ENCODE measurements at places on chromosomes 4 and X. TPM values are rescaled to one million over a fixed set of nuclear protein-coding genes. Genes with fewer than 3 reads are reported as not detected.

Gene SMIM10L2A
- 1.6 TPM for polyA plus RNA-seq

Gene FGG
- 4.0 TPM for polyA plus RNA-seq

Gene ZNF157
- polyA plus RNA-seq = 0.14 TPM

Gene C4orf50
- polyA plus RNA-seq = 0.23 TPM

Gene MAGEE2
- polyA plus RNA-seq = 0.14 TPM

Gene KLHL4
- 0.21 TPM for polyA plus RNA-seq

Gene FRMPD3
- polyA plus RNA-seq = 0.19 TPM

Gene COX7B2
- polyA plus RNA-seq = not detected

Gene KIT
- 1.8 TPM for polyA plus RNA-seq

Gene SPIN2B
- 8.7 TPM for polyA plus RNA-seq

Gene OTOP1
- polyA plus RNA-seq = not detected

Gene POU4F2
- not detected for polyA plus RNA-seq

Gene CLDN22
- not detected for polyA plus RNA-seq

Gene DRD5
- polyA plus RNA-seq = not detected

Gene HDX
- polyA plus RNA-seq = 0.68 TPM

Gene FMR1NB
- polyA plus RNA-seq = not detected

Gene GYG2
- polyA plus RNA-seq = 6.0 TPM

Gene SUPT20HL1
- not detected for polyA plus RNA-seq

Gene PDCL2
- polyA plus RNA-seq = not detected

Gene RPS6KA6
- 1.9 TPM for polyA plus RNA-seq

Gene TREX2
- 0.89 TPM for polyA plus RNA-seq

Gene GNRHR
- not detected for polyA plus RNA-seq

Gene MFAP3L
- polyA plus RNA-seq = 1.3 TPM

Gene CABS1
- not detected for polyA plus RNA-seq

Gene TRPC5OS
- 0.05 TPM for polyA plus RNA-seq

Gene IGSF1
- 1.5 TPM for polyA plus RNA-seq

Gene COL25A1
- 0.14 TPM for polyA plus RNA-seq

Gene POLN
- 2.5 TPM for polyA plus RNA-seq

Gene ADH1C
- polyA plus RNA-seq = 8.7 TPM

Gene GTPBP6
- 57.8 TPM for polyA plus RNA-seq

Gene REELD1
- polyA plus RNA-seq = 3.4 TPM

Gene UGT2B15
- 40.6 TPM for polyA plus RNA-seq

Gene LARP1B
- polyA plus RNA-seq = 19.2 TPM

Gene TLR2
- 2.9 TPM for polyA plus RNA-seq

Gene HOPX
- polyA plus RNA-seq = 29.3 TPM

Gene PNMA3
- polyA plus RNA-seq = 0.34 TPM

Gene PLXNA3
- polyA plus RNA-seq = 15.0 TPM

Gene HTRA3
- 3.0 TPM for polyA plus RNA-seq

Gene NXF2
- not detected for polyA plus RNA-seq

Gene FAM90A26
- polyA plus RNA-seq = not detected

Gene ZCCHC12
- polyA plus RNA-seq = not detected

Gene JCHAIN
- polyA plus RNA-seq = 2.0 TPM

Gene BEX5
- polyA plus RNA-seq = 35.8 TPM

Gene PDE6B
- polyA plus RNA-seq = 3.0 TPM

Gene CFAP299
- 0.14 TPM for polyA plus RNA-seq

Data from pancreas (tissue), 10 donors.